ENCODE measurements at places on chromosomes 11 and 22.
A peak's percentile ranks its signal among the peaks of the same experiment; 100 is the strongest.

DNA sequence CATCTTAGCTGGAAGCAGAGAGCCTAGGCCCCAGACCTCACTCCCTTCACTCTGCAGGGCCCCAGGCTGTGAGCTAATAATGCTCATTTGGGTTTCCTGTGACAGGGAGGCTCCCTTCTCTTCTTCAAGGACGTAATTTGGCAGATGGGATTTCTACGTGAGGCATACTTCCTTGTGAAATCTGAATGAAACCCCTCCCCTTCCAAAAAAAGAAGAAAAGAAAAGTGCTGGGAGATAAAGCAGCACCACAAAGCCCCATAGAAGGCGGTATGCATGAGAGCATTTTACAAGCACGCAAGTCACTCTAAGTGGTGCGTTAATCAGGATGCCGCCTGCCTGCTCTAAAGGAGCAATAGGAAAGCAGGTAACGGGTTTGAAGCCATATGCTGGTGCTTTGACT, 5.7 kb downstream of the P2RX3 start:
- peak; percentile 39 for DNase-seq

DNA sequence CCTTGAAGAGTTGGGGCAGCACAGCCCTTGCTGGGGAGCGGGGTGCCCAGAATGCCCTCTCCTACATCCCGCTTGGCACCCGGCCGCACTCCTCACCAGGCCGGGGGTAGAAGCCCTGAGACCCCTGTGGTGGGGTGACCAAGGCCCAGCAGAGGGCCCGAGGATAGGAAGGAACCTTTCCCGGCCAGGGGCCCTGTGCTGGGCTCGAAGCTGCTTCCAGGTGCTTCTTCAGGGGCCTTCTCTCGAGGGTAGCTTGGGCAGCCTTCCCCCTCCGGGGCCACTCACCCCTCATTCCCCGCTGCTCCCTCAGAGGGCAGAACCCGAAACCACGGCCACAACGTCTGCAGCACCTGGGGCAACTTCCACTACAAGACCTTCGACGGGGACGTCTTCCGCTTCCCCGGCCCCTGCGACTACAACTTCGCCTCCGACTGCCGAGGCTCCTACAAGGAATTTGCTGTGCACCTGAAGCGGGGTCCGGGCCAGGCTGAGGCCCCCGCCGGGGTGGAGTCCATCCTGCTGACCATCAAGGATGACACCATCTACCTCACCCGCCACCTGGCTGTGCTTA, 752 bp downstream of the MUC2 start:
- no peak for DNase-seq

GRCh38 chr11:73156686-73157085, 14.6 kb upstream of the FCHSD2 start:
- DNase-seq: no peak

DNA sequence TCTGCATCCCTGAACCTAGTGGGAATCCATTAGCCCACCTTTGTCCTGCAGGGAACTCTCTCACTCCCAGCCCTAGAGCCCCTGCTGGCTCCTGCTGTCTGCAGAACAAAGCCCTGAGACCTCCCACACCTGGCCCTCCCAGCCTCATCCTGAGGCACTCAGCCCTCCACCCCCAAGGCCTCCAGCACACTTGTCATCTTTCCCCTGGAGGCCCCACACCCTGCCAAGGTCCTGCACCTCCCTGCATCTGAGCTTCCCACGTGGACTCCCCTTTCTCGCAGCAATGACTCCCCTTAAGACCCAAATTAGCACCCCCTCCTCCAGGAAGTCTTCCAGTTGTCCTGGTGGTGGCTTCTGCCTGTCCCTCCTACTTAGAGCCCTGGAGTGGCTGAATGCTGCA, 42.3 kb upstream of the LINC01488 start:
- DNase-seq: no peak

DNA sequence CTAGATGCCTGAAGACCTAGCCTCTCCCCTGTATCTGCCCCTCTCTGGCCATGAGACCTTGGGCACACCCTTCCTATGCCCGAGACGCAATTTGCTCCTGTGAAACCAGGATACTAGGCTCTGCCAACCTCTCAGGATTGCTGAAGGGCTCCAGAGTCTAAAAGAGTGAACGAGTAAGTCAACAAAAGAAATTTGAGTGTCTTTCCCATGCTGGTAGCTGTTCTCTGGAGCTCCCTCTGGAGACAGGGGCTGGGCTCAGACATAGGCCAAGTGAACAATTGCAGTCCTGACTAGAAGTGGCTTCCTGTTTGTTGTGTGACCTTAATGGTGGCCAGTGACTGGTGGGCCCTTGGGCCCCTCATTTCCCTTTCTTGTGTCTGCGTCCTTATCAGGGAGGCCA, 189.0 kb upstream of the NARS2 start:
- DNase-seq: no peak

DNA sequence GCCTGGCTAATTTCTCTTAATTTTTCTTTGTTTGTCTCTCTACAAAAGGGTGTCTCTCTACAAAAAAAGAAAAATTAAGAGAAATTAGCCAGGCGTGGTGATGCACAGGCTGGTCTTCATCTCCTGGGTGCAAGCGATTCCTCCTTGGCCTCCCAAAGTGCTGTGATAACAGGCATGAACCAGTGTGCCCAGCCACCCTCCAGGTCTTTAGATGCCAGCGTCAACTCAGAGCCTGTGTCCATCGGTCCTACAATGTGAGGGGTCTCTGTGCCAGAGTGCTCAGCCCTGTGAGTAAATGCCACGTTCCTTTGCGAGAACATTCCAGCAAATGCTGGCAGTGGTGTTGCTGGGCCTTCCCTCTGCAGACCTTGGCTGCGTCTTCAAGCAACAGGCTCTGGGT, 62.7 kb downstream of the IGF2 start:
- no peak for DNase-seq

DNA sequence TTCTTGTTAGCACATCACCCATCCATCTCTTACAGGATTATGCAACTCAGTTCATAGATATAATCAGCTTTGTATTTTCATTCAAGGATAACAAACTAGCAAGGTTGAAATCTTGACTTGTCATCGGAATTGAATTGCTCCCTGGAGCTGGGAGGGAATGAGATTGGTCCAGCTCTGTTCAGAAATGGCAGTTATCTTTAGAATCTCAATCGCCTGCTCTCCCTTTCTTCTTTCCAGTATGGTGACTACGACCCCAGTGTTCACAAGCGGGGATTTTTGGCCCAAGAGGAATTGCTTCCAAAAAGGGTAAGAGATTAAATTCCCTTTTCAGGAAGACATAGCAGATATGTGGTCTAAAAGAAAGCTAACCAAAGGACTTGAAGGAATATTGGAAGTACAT, 51.0 kb downstream of the NF2 start:
- DNase-seq: no peak

GRCh38 chr11:128208329-128209137, 378.8 kb downstream of the ETS1 start:
- no peak for DNase-seq

DNA sequence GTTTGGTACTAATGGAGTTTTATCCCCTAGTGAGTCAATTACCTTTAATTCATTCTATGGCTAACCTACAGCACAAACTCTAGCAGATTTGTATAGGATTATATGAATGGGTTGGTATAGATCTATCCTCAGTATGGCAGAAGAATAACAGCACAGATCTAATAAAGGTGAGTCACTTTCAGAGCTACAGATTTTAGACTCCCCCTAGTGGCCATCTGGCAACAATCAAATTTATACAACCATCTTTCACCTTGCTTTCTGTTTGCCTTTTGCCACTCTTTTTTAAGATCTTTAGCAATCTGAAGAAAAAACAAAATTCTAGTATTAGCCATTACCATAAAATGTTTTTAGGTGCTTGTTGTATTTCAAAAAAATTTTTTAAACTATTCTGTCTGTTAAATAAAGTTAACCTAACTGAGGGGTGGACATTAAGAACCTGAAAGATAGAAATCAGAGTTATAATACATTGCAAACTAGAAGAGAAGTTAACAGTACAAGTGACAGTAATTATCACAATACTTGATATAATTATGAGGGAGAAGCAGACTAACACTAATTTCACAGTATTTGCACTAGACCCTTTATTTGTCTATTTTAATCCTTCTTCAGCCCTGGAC, 25.8 kb downstream of the DDIAS start:
- peak; percentile 80 for DNase-seq

- DNase-seq: no peak
Observed at GRCh38 chr11:15150507-15150906, 35.8 kb downstream of the INSC start.

DNA sequence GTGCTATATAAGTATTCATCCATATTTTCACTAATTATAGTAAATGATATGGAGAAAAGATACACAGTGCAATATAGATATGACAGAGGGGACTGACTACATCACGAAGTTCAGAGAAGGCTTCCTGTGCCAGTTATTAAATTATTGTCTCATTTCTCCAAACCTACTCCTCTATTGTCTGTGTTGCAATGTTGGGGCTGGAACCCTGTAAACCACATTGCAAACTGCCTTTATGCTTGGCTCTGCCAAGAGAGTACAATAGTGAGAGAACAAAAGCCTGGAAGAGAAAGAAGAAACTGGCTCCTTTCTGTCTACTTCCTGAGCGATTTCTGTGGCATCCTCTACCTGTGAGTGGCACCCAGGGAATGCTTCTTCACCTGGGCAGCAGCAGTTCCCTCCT, 46.4 kb downstream of the ME3 start:
- peak; percentile 37 for DNase-seq

- DNase-seq: no peak
Observed at GRCh38 chr11:24585192-24585591, 88.3 kb downstream of the LUZP2 start.

- DNase-seq: no peak
Observed at GRCh38 chr11:45051621-45052020, 94.8 kb upstream of the PRDM11 start.

DNA sequence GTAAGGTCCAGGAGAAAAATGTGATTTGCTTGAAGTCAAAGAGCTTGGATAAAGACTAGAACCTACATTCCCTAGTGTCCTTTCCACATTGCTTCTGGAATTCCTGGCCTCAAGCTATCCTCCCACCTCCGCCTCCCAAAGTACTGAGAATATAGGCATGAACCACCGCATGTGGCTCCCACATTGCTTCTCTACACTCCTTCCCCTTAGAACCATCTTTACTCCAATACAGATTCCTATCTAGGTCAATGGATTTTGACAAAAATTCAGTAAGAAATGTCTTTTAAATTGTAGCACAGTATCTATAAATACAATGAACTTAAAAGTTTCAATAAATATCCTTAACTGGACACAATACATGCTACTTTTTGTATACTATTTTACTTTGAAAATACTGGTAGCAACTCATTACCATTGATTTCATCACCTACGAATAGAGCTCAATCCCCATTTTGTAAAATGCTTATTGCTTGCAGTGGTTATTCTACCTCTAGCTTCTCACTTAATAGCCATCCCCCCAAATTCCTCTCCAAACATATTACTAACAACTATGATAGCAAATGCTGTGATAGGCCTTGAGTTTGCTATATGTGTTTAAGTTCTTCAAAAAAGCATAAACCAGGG, 53.4 kb downstream of the GAB2 start:
- no peak for DNase-seq

- no peak for DNase-seq
Observed at GRCh38 chr22:27526901-27527300, 274.7 kb downstream of the MN1 start.

- peak; percentile 58 for DNase-seq
Observed at GRCh38 chr11:47609675-47610074, 15.5 kb upstream of the C1QTNF4 start.

- no peak for DNase-seq
Observed at GRCh38 chr11:62130283-62131169, 6.7 kb downstream of the INCENP start.

GRCh38 chr11:114027926-114028325, 31.6 kb upstream of the ZBTB16 start:
- peak; percentile 19 for DNase-seq

GRCh38 chr11:19670030-19670791, 42.4 kb upstream of the NAV2 start:
- DNase-seq: no peak

DNA sequence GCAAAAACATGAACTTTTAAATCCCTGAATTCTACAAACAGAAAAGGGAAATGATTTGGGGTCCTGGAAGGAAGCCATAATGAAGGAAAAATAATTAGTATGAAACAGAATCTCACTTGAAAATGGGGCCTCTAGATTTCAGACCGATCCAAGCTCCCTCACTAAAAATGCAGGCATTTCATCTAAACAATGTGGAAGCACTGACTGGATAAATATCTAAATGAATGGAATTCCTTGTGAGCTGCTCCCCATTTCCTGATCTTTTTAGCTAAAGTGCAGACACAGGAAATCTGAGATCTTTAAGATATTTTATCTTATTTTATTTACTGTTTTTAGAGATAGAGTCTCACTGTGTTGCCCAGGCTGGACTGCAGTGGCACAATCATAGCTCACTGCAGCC, 1255.8 kb downstream of the LRRC4C start:
- no peak for DNase-seq

DNA sequence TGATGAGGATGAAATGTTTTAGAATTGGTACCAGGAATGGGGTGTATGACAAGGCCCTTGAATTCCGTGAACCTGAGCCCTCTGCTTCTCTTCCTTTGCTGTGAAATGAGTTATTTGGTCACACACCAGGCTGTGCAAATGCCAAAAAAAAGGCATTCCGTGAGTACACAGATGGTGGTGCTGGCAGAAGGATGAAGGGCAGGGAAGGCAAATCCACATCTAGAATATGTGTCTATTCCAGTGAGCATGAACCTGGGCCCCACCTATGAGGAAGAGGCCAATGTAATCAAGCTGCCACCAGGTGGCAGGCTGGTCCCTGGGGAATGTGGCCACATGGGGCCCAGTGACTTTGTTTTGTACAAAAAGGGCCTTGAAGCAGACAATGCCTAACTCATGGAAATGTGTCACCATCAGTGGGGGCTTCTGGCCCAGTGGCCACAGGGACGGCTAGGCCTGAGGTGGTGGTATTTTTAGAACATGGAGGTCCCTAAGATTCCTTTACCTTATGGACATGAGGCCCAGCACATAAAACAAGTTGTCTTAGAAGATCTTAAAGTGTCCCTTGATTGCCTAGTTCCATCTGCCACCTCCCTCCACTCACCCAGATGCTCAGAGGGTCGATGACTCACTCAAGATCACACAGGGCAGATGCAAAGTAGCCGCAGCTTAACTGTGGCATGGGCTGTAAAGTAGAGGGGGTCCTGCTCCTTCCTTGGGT, 3.9 kb upstream of the RNF215 start:
- DNase-seq: peak; percentile 94

DNA sequence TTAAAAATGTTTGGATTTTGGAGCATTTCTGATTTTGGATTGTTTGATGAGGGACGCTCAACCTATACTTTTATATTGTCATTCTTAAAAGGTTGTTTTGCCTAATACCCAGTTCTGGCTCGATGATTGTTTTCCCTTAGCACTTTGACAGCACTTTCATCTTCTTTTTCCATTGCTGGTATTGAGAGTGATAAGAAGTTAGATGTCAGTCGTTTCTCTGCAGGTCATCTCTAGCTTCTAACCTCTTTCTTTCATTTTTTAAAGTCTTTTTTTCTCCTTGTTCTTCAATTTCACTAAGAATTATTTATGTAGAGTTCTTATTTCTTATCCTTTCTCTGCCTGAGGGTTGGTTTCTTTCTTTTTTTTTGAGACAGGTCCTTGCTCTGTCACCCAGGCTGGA, 18.8 kb downstream of the PPP6R3 start:
- DNase-seq: no peak

- DNase-seq: no peak
Observed at GRCh38 chr22:48373626-48374173, 1454.0 kb downstream of the BRD1 start.

- DNase-seq: peak; percentile 83
Observed at GRCh38 chr22:39471381-39472141, 14.7 kb downstream of the MGAT3 start.

GRCh38 chr11:132032555-132032954, 662.1 kb downstream of the NTM start:
- DNase-seq: no peak

GRCh38 chr11:15579287-15580001, 464.7 kb downstream of the INSC start:
- DNase-seq: no peak

Measured in hematopoietic multipotent progenitor cell treated with erythropoietin and hydrocortisone succinate and interleukin-3 and kit ligand, for 4 days (in vitro differentiated cells).